ENCODE measurements at places on chromosomes 11 and 22.

- DNase-seq: no peak
Measured at GRCh38 chr11:18105086-18105801, 638 bp downstream of the SAAL1 start.

DNA sequence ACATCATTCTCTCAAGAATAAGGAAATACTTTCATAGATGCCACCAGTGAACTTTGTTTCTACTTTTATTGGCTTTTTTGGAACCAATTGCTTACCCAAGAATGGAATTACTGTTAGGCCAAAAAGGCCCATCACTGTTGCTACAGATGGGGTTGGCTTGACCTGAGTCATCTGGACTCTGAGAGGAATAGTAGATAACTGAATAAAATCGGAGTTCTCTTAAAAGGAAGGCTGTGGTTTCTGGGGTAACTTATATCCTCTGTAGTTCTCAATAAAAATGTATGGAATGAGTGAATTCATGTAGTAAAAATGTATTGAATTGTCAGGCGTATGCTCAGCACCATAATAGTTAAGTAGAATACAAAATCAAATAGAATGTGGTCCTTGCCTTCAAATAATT lies 56.6 kb downstream of the ARHGEF12 start:
- no peak for DNase-seq

GRCh38 chr22:47294222-47294532 lies 531.7 kb downstream of the TBC1D22A start:
- DNase-seq: no peak

DNA sequence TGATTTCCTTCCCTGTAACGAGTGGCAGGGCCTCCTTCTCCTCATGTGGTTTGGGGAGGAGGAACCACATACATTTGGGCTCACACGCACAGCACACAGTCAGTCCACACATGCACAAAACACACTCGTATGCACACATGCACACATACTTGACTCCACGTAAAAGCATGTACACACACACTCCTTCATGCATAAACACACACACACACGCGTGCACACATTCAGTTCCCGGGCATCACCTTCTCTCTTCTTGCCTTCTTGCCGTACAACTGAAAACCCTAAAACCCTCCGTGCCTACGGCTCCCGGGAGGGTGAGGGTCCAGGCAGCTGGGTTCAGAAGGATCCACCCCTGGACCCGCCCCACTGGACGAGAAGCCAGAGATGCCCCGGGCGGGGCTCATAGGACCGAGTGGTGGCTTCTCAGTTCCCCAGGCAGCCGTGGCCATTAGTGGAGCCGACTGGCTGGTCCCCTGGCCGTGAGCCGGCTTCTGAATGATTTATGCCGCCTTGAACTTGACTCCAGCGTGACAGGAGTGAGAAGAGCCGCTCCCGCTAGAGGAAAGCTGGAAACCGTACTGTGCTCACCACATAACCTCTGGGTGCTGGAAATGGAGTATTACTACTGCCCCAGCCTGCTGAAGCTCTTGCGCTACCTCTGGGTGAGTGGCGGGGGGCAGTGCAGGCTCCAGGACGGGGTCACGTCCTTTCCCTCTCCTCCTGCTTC lies 117.4 kb downstream of the KIAA1671 start:
- DNase-seq: no peak

GRCh38 chr11:70853068-70853769 lies 399.2 kb downstream of the SHANK2 start:
- DNase-seq: no peak

GRCh38 chr11:77179048-77179447 lies 51.0 kb downstream of the MYO7A start:
- no peak for DNase-seq

- no peak for DNase-seq
Measured at GRCh38 chr11:82883853-82884252, 16.4 kb downstream of the PRCP start.

DNA sequence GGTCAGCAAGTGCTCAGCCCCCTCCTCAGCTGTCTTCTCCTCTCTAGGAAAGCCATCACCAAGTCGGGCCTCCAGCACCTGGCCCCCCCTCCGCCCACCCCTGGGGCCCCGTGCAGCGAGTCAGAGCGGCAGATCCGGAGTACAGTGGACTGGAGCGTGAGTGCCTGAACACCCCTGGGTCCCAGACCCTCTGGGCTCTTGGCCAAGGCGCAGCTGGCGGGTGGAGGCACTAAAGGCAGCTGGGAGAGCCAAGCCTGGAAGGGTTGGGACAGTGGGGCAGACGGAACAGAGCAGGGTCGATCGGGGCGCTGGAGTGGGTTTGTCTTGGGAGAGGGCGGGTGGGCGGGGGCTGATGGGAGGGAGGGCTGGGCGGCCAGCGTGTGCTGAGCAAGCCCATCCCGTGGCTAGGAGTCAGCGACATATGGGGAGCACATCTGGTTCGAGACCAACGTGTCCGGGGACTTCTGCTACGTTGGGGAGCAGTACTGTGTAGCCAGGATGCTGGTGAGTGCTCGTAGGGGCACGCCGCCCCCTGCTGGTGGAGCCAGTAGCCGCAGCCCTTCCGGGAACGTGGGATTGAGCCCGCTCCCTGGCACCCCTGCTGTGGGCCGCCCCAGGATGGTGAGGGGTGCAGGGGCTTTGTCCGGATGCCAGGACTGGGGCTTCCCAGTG lies 14.1 kb upstream of the MDK start:
- no peak for DNase-seq

GRCh38 chr11:61946894-61947293 lies 3.3 kb upstream of the BEST1 start:
- no peak for DNase-seq

- no peak for DNase-seq
Measured at GRCh38 chr11:81380395-81380794, 1353.3 kb downstream of the FAM181B start.

- DNase-seq: no peak
Measured at GRCh38 chr11:128897826-128898225, 6.7 kb downstream of the KCNJ5 start.

DNA sequence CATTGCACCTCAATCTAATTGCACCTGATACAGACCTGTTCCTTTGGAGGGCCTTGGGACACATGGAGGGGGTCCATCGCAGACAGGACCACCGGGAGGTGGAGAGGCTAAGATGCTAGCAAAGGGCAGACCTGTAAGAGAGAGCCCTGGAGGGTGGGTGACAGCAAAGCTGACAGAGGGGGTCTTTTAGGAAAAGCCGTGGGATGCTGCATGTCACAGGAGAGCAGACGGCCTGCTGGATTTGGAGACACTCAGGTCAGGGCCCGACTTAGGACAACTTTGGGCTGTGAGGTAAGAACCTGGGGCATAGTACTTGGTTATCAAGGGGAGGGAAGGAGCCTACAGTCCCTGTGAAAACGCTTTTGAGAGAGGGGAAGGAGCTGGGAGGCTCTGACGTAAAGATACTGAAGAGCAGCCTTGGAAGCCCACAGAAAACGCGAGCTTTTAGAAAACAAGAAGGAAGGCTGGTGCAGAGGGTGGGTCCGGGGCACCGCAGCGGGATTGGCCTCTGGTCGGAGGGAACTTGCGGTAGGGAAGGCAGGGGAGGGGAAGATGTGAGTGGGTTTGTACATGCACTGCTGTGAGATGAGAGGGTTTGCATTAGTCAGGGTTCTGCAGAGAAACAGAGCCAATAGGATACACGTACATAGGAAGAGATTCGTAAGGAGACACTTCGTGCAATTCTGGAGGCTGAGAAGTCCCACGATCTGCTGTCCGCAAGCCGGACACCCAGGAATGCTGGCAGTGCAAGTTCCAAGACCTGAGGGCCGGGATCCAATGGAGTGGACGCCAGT lies 868.5 kb downstream of the TBC1D22A start:
- no peak for DNase-seq

- DNase-seq: no peak
Measured at GRCh38 chr11:8329847-8330361, 66.2 kb upstream of the LMO1 start.

- DNase-seq: no peak
Measured at GRCh38 chr22:31377612-31378011, 21.8 kb upstream of the DRG1 start.

GRCh38 chr11:19359221-19360000 lies 118.7 kb upstream of the E2F8 start:
- no peak for DNase-seq

- DNase-seq: no peak
Measured at GRCh38 chr11:123437236-123437979, 7.3 kb downstream of the GRAMD1B start.

GRCh38 chr22:32531228-32531627 lies 56.6 kb downstream of the FBXO7 start:
- no peak for DNase-seq

DNA sequence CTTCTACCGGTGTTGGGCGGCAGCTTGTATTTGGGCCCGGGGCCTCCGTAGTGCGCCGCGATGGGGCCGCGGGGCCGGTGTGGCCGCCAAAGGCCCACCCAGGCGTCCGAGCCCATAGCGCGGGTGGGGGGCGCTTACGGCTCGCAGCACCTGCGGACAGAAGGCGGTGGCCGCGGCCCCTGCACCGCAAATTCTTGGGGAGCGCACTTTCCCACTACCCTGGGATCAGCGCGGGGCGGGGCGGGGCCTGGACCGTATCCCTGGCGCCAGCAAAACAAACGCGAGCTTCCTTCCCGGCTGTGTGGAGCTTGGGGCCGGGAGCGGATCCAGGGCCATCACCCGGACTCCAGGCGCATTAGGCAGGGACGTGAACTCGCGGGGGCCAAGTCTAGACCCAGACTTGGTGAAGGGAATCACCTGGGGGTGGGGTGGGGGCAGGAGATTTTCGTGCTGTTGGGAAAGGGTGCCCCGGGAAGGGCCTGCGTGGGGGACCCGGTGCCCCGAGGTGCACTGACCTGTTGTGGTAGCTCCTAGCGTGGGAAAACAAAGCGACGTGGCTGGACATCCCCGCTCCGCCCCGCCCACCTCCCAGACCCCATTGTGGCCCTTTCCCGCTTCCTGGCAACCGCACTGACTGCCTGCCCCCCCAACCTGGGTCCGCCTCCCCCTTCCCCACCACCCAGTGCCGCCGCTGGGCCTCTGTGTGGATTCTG lies 2.3 kb upstream of the TYMP start:
- DNase-seq: no peak

DNA sequence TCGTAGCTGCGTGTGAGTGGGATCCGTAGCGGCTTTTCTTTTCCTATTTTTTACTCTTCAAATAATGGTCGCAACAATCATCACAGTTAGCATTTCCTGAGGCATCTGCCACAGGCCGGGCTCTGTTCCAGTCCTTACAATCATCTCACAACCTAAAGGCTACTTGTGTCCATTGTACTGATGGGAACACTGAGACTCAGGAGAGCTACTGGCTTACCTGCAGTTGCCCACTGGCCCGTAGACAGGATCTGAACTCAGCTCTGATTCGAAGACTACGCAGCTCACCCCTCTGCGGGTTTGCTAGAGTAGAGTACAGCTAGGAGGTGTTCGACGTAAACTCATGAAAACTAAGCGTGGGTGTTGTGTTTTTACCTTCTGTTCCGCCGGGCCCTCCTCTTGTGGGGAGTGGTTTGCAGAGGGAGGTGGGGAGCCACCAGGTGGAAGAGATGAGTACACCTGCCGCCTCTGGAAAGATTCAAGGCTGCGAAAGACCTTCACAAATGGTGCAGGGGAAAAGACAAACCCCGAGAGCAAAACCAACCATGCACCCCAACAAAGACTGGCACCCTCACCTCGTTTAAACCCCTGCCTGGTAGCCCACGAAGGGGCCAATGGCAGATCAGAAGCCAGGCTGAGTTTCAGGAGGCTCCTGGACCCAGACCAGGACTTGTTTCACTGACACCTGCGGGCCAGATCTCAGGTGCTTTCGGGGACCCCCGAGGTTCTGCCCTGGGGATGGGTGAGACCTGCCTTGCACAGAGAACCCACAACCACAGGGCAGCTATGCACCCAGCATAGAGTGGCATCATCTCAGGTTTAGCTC lies 18.3 kb upstream of the RFPL3 start:
- DNase-seq: no peak

- DNase-seq: no peak
Measured at GRCh38 chr22:30424534-30425326, 838 bp upstream of the MTFP1 start.

DNA sequence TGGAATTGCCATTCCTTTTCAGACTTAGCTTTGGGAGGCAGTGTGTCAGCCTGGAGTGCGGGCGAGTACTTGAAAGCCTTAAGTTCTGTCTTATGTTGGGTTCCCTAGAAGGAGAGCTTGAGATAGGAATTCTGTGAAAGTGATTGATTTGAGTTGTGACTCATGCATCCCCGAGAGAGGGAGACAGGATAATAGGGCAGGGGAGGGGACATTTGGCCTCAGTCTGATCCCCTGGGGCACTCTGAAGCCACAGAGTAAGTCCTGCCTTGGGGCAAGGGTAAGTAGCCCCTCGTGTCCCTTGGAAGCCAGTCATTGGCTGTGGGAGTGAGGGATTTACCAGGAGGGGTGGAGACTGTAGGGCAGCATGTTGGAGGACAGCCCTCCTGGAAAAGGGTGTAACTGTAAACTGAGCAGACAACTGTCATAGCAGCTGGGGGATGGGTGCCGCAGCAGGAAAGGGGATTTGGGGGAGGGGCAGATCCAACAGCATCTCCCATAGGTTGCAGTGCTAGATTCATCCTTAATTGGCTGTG lies 44.0 kb downstream of the KIAA1671 start:
- no peak for DNase-seq

- no peak for DNase-seq
Measured at GRCh38 chr11:126963115-126963514, 37.5 kb downstream of the KIRREL3 start.

DNA sequence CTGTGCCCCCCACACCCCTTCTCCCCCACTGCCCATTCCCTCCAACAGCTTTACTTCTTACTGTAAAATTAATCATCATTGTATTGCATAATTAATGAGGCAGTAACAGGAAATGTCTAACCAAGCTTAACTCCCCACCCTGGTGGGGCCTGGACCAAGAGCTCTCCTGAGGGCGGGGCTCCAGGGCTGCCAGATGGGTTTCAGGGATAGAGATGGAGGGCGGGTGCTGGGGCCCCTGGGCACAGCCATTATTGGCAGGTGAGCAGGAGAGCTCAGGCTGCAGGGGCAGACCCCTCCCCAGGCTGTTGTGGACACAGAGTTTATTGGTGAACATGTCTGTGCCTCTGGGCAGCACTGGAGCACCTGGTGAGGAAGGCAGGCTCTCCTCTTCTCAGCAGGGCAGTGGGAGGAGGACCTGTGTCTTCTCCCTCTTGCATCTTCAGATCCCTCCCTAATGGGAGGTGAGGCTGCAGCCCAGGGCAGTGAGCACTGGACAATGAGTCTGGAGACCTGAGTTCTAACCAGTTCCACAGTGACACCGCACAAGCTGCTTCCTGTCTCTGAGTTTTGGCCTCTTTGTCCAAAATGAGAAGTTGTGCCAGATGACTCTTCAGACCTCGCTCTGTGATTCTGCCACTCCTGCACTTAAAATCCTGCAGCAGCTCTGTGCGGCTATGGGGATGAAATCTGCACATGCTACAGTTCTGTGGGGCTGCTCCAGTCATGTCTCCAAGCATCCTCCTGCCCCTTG lies 233.3 kb downstream of the CEP164 start:
- no peak for DNase-seq

- no peak for DNase-seq
Measured at GRCh38 chr11:35073691-35074419, 65.1 kb upstream of the CD44 start.
